ENCODE measurements at places on chromosomes 12 and 14.

DNA sequence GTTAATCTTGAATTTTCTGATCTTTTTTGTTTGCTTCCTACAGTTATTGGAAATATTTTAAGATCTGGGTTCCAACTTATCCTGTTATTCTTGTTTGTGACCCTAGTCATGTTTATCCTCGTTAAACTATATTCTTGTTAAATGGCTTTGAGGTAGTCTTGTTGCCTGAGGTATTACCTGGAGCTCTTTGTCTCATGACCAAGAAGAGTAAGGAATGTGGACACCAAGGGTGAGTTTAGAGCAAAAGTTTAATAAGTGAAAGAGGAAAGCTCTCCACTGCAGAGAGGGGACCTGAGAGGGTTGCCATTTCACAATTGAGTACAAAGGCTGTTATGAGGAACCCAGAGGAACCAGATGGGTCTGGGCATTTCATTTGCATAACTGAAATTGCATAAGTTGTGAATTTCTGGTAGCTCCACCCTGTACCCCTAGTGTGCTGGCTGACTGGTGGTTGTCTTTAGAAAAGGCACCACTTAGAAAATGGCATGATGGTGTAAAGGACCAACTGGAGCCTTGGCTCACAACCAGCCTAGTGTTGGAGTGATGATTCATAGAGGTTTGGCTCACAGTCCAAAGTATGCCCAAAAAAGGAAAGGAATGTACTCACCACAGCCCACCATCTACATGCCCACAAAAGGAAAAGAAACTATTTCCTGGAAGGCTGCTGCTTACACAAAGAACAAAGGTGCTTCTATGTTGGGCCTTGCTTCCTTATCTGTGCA lies 36.7 kb upstream of the RESF1 start:
- no peak for DNase-seq

DNA sequence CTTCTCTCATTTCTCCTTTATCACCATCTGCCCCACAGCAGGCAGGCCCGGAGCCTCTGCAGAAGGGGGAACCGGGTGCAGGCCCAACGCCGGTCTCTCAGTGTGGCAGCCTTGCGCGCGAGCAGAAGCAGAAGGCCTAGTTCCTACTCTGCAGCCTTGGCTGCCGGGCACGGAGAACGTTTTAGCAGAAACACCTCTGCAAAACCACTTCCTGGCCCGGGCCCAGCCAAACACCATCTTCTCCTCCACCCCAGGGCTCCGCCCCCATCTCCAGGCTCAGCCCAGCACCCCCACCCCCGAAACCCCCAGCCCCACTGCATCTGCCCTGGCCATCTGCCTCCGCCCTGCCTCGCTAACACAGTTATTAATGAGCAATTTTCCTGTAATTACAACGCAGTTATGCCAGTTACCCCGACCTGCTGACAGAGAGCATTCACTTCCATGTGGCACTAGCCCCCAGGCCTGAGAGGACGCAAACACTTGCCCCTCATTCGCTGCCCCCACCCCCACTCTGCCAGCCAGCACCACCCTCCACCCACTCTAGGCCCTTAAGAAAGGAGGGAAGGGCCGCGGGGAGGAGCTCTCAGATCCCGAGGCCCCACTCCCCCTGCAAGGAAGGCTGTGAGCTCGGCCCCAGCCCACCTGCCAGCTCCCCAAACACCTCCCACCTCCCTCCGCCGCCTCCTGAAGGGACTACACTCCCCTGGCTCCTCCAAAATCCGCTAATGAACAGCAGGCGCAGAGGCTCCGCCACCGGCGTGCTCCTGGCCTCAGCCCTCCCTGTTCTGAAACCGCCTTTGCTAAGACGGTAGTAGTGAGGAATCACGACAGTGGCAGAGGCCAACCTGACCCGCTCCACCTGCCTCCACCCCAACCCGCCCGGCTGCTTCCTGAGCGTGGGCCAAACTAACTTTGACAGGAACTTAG lies 44.7 kb upstream of the FBRSL1 start:
- DNase-seq = peak; percentile 88

GRCh38 chr12:105611340-105611739 lies 280.8 kb downstream of the C12orf75 start:
- no peak for DNase-seq

GRCh38 chr12:124160097-124160756 lies 134.7 kb upstream of the RFLNA start:
- DNase-seq = no peak

GRCh38 chr14:66224492-66225178 lies 261.5 kb upstream of the CCDC196 start:
- DNase-seq = no peak

GRCh38 chr12:62668782-62669181 lies 202.2 kb downstream of the MON2 start:
- no peak for DNase-seq

- DNase-seq = no peak
Observed at GRCh38 chr14:78721756-78722480, 551.7 kb downstream of the NRXN3 start.

DNA sequence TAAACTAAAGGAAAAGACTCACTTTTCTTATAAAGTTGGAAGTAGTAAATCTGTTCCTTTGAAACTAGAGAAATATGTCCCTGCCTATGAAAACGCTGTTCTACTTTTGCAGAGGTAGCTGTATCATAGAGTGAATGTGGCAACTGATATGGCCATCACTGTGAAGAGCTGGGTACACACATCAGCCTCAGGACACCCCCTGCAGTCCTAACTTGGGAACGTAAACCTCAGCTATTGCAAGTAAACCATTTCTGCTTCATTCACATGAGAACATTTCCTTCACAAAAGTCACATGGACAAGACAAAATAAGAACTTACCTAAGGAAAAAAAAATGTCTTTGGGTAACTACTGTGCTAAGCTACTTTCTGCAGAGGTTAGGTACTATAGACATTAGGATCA lies 233.3 kb upstream of the PPFIA2 start:
- DNase-seq = no peak

GRCh38 chr12:90794212-90794611 lies 160.8 kb downstream of the CCER1 start:
- no peak for DNase-seq

DNA sequence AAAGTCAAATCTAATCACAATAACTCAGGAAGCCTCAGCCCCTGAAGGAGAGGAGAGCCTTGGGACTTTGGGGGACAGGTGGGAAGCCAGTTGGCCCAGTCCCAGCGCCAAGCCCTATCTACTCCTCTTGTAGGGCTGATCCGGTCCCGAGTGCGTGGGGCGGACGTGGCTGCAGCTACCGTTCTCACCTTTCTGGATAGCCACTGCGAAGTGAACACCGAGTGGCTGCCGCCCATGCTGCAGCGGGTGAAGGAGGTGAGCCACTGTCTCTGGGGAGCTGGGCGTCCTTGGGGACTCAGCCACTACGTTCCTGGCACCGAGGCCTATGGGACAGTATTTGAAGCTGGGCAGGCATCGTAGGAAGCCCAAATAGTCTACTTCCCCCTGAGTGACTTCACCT lies 68.4 kb downstream of the GALNT16 start:
- no peak for DNase-seq

- no peak for DNase-seq
Observed at GRCh38 chr14:94306047-94306978, 13.2 kb upstream of the SERPINA10 start.

DNA sequence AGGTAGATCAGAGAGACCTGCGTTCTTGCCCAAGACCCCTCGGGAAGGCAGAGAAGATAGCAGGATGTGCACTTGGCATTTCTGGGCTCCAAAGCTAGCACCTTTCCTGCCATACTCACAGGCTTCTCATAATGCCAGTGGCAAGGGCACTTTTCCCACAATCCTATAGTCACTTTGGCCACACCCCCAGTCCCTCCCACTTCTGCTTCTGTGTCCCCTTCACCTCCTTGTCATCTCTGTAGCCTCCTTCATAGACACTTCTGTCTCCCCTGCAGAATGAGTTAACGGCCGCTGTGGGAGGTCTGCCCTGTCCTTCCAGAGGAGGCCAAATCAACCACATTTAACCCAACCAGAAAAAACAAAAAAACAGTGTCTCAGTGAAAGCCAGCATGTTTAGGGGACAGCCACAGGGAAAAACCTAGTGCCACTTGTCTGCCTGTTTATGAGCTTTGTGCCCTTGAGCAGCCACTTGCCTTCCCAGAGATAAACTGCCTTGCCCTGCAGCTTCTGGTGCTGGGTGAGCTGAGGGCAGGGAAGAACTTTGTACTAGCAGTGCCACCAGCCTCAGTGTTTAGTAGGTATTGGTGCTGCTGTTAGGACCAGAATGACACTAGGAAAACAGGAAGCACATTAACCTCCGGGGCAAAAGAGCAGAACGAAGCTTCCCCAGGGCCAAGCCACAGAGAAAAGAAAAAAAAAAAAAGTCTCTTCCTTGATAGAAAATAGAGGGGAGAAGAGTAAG lies 193.0 kb upstream of the PWP1 start:
- no peak for DNase-seq

DNA sequence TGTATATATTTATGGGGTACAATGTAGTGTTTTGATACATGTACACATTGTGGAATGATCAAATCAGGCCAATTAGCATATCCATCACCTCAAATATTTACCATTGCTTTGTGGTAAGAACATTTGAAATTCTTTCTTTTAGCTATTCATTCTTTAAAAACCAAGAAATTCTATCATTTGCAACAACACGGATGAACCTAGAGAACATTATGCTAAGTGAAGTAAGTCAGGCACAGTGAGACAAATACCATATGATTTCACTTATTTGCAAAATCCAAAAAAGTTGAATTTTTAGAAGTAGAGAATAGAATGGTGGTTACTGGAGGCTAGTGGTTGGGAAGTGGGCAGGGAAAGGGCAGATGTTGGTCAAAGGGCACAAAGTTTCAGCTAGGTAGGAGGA lies 129.3 kb upstream of the PTPRQ start:
- no peak for DNase-seq

- no peak for DNase-seq
Observed at GRCh38 chr12:92457458-92458180, 245.2 kb upstream of the PLEKHG7 start.

GRCh38 chr12:84507956-84508850 lies 404.4 kb downstream of the SLC6A15 start:
- DNase-seq = no peak

DNA sequence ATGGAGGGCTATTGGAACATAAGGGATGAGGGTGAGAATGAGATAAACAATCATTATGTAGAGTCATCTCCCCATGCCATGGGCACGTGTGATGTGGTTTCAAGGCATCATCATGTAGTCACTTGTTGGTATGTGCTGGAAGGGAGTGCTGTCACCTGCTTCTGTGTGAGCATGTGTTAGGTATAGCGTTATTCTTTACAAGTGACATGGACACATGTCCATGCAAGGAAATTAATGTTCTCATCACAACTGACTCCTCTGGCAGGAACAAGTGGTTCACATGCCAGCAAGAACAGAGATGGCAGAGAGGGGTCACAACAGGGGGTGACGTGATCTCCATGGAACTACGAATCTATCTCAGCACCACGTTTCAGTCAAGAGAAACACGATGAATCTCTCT lies 815.8 kb downstream of the BCL11B start:
- no peak for DNase-seq

DNA sequence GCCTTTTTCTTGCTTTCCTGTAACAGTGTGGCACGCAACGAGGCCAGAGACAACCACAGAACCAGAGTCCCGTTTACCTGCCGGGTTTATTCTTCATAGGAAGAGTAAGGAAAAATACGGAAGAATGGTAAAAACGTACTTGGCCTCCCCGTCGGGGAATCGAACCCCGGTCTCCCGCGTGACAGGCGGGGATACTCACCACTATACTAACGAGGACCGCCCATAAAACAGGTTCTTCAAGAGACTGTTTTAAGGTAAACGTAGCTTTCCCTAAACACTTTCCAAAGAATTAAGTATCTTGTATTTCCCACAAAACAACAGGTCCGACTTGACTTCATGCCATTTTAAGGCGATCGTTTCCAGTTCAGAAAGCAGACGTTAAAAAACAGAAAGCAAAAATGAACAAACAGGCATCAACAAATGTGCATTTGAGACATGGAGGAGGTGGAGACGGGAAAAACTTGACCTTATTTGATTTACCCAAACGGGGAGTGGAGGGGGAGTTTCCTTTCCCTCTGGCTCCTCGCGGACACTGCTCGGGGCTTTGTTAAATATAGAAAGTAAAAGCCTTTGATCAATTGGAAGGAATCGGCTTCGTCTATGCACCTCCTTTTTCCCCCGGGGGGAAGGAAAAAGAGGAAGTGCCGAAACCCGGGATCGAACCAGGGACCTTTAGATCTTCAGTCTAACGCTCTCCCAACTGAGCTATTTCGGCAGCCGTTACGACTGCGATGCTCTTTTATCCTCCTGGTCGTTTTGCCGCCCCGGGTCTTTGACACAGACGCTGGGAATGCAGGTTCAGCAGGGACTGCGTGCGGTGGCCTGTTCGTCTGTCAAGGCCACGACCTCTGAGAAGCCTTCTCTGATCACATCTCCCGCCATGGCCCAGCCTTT lies 13.0 kb upstream of the UBC start:
- no peak for DNase-seq

DNA sequence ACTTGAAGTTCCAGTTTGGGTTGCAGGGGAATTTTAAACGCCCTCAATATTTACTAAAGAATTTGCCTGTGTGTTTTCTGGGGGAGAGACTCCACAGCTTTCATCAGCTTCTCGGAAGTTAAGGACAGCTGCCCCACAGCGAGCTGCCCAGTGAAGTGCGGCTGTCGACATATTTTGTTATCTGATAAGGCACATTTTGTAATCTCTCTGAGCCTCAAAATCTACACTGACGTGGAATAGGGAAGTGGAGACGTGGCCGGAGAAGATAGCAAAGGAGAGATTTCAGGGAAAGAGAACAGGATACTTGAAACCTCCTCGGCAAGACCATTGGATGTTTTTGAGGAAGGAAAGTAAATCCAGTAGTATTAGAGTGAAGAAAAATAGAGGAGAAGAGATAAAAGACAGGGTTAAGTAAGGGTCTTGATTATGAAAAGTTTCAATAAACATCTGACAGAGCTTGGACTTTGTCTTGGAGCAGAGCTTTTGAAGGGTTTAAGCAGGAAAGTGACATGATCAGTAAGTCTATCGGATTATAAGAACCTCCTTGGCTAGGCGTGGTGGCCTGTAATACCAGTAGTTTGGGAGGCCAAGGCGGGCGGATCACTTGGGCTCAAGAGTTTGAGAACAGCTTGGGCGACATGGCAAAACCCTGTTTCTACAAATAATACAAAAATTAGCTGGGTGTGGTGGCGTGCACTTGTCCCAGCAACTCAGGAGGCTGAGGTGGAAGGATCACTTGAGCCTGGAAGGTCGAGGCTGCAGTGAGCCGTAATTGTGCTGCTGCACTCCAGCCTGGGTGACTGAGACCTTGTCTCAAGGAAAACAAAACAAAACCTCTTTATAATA lies 1.1 kb downstream of the POLR3B start:
- no peak for DNase-seq

GRCh38 chr12:126784328-126784921 lies 1482.5 kb upstream of the TMEM132C start:
- DNase-seq = no peak

- DNase-seq = no peak
Observed at GRCh38 chr12:100290016-100290415, 23.0 kb downstream of the SCYL2 start.

DNA sequence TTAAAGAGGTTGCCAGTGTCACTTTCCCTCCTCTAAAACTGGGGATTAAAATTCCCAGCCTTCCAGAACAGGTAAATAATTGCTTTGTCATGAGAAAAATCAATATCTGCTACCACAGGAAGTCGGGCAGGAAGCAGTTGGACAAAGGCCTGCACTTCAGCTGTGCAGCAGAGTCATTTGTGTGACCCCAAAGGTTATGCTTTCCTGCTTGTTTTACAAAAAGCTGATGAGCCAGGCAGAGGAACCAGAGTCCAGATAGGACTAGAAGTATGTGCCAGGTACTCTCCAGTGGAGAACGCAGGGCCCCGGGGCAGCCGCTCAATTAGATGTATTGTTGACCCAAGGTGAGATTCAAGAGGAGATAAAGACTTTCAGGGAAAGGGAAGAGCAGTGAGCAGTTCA lies 117.1 kb upstream of the FRMD6 start:
- DNase-seq = no peak

- peak; percentile 69 for DNase-seq
Observed at GRCh38 chr14:92603309-92604242, 90.0 kb downstream of the RIN3 start.
